Activated T-helper 9 cell treated with anti-CD3 and anti-CD28 coated beads, Interleukin-2, amount 50 U/mL, for 16 hours (primary cell): ENCODE measurements at places on chromosomes 3 and 15.

DNA sequence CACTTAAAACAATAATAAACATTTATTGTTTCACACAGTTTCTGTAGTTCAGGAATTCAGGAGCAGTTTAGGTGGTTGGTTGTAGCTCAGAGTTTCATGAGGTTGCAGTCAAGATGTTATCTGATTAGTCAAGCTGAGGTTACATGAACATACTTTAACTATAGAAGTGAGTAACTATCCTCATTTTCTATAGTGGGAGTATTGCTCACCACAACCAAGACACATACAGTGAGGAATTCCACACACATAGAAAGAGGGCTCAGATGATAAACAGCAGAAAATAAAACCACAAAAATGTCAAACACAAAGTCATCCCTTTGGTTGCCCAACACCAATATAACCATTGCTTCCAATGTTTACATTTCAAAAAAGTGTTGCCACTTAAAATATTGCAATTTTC, 13.6 kb downstream of the SCN11A start:
- no peak for DNase-seq

DNA sequence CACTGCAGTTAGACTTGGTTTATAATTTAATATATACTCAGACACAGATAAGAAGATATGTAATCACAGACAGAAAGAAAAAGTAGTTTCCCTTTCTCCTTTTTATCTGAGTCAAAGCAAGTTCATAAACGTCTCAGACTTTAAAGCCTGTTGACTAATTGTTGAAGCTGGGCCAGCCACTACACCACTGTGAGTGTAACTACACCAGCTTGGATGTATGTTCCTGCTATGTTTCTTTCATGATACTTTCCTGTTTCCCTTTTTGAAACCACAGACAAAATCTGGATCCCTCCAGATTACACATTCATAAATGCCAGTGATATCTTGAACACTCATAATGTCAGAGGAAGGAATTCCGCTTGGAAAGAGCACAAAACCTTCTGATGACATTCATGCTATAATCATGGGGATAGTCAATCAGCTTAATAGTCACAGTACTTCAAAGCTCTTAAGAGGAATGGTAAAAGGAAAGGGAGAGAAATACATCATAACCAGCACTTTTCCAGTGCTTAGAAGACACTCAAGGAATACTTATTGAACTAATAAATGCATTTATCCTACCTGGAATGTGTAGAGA, 32.0 kb downstream of the KCNMB2 start:
- no peak for DNase-seq

GRCh38 chr3:128282380-128283196, 129.3 kb downstream of the EEFSEC start:
- no peak for DNase-seq

- no peak for DNase-seq
Observed at GRCh38 chr3:32946973-32947788, 4.3 kb upstream of the CCR4 start.

DNA sequence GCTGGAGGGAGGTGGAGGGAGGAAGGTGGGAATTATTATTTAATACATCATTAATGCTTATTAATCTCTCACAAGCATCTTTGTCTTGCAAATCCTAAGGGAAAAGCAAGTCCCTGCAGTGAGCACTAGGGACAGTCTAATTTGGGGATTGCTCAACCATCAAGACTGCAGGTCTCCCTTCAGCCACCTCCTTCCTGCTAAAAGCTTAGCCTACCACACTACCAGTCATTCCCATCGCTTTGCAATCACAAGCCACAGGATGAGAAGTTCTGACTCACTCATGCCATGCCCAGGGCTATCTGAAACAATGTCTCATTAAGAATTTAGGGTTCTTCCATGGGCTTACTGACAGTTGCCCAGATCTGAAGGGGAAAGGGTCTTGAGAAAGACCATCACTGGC, 51.0 kb upstream of the EIF1B start:
- DNase-seq: no peak

DNA sequence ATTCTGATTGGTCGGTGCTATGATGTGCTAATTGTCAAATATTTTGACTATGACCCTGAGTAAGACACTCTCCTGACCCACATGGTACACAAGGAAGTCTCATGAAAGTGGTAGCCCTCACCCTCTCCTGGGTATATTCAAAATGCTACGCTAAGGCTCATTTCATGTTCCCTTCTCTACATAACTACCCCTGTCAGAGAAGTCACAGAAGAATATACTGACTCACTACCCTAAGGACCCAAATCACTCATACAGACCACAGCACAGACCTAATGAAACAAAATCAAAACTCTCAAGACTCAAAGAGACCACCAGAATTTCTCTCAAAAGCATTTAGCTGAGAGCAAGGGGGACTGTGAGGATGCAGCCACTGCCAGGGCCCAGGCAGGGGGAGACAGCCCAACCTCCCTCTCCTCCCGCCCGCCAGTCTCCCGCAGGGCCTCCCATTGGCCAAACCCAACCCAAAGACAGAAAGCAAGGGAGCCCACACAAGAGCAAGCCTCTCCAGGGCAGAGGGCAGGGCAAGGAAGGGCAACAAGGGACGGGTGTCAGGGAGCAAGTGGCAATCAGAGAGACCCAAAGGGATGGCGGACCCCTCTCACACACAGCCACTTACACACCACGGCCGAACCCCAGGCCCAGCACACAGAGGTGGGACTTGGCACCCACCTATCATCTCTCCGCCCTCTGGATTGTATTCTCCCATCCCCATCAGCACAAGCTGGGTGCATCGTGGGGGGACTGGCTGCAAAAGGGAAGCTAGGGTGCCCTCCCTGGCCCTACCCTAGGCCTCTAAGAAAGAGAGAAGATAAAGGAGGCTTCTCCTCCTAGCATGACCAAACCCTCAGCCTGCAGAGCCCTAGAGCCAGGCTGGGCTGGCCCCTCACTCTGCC, 41.6 kb downstream of the MEGF11 start:
- DNase-seq: no peak

DNA sequence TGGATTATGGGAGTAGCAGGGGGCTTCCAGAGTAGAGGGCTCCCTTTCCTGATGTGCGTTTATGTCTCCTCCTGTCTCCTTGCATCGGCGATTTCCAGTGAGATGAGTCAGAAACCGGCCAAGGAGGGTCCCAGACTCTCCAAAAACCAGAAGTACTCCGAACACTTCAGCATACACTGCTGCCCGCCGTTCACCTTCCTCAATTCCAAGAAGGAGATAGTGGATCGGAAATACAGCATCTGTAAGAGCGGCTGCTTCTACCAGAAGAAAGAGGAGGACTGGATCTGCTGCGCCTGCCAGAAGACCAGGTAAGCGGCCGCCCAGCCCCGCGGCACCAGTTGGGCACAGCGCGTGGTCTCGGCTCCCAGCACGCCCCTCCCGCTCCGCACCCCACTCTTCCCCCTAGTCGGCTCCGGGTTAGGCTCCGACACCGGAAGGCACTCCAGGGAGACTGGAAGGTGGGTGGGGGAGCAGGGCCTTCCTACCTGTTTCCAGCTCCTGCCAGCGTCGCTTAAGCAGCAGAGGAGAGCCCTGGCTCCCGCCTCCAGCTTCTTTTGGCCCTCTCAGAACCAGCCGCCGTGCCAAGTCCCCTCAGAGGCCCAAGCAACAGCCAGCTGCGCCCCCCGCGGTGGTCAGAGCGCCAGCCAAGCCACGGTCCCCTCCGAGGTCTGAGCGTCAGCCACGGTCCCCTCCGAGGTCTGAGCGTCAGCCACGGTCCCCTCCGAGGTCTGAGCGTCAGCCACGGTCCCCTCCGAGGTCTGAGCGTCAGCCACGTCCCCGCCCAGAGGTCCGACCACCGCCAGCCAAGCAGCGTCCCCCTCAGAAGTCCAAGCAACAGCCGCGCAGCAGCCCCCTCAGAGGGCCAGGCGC, 34.7 kb downstream of the MOBP start:
- no peak for DNase-seq

DNA sequence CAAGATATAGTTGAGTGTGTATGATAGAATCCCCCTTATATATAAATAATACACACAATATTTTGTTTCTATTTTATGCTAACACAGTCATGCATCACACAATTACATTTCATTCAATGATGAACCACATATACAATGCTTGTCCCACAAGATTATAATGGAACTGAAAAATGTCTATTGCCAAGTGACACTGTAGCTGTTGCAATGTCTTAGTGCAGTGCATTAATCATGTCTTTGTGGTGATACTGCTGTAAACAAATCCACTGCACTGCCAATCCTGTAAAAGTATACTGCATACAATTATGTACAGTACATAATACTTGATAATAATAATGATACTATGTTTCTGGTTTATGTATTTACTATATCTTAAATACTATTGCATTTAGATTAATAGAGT, 512.1 kb upstream of the CNTN3 start:
- no peak for DNase-seq

GRCh38 chr3:105364128-105364527, 2.6 kb upstream of the ALCAM start:
- no peak for DNase-seq

DNA sequence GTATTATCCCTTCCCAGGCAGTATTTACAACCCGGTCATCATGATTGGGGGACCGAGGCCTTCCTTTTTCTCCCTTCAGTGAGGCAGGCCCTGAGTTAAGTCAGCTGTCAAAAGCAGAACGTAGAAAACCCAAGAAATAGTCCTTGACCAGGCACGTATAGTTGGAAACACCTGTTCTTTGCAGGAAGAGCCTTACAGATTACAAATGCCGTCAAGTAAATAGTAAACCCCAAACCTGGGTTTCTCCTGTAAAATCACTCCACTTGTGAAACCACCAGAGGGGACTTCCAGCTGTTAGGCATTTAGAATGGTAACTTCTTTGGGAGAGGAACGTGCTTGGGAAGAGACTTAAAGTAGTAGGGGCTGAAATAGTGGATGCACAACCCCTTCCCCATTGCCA, 1.0 kb upstream of the BTBD1 start:
- DNase-seq: no peak

DNA sequence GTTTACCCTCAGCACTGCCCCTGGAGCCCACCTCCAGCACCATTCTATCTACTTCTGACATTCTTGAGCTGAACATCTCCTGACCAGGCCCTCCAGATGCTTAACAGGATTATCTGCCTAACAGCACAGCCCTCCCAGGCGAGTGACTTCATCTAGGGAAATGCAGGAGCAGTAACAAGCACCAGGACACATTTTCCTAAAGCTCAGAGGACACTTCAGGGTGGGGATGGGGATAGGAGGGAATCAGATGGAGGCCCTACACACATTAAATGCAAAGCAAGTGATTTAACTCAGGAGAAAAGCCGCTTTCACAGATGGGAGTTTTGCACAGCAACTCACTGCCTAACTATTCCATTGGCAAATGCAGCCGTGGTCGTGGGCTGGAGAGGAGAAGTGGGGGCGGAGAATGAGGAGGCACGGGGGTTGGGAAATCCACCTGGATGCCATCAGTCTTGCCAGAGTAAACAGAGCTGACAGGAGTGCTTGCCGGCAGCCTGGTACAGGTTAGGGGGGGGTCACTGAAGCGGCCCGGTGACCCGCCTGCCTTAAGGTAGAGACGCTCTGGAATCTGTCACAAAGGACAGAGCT, 21.3 kb upstream of the BNC1 start:
- DNase-seq: no peak

- DNase-seq: no peak
Observed at GRCh38 chr3:25834346-25834745, 44.5 kb downstream of the OXSM start.

DNA sequence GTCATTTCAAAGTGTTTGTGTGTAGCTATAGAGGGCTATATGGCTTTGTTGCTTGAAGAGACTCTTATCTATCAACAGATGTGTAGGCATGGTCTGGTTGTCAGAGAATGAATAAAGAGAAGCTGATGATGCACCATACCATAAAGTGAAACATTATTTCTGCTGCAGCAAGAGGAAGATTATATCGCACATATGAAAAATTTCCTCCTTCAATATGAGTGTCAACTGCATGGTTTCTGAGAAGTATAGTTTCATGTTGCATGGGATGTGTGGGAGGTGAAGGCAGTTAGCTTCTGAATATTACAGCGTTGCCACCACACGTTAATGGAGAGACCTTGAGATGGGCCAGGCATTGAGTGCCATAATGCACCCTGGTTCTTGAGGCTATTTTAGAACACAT, 217.9 kb downstream of the SATB1 start:
- no peak for DNase-seq

GRCh38 chr3:194255252-194256039, 95.7 kb downstream of the CPN2 start:
- peak; percentile 25 for DNase-seq

DNA sequence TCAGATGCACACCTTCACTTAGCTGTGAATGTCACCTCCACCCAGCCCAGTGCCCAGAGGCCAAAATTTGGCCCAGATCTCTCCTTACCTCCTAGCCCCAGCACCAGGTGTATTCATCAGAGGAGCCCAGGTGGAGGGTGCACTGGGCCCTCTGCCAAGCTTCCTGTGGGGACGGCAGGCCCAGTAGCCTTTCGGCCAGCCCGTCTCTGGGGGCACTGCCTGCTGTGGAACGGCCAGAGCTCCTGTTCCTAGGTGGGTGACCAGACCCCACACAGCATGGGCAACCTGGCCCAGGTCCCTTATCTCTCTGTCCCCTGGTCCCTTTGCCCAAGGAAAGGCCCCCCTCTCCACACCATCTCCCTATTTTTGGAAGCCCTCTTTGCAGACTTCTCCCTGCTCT, 67.8 kb downstream of the AAGAB start:
- DNase-seq: no peak

DNA sequence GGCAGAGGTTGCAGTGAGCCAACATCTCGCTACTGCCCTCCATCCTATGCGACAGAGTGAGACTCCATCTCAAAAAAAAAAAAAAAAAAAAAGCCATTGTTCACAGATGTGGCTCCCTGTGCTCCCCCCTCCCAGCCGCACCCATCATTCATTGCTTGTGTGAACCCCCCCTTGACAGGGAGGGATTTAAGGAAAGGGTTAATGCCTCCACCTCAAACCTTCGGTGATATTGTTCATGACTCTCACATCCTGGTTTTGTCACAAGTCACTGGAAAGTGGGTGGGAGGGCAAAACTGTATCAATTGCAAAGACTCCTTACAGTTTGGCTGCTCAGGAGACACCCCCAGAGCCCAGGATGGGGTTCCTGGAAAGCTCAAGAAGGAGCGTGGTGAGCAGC, 7.7 kb downstream of the SLC6A6 start:
- no peak for DNase-seq

DNA sequence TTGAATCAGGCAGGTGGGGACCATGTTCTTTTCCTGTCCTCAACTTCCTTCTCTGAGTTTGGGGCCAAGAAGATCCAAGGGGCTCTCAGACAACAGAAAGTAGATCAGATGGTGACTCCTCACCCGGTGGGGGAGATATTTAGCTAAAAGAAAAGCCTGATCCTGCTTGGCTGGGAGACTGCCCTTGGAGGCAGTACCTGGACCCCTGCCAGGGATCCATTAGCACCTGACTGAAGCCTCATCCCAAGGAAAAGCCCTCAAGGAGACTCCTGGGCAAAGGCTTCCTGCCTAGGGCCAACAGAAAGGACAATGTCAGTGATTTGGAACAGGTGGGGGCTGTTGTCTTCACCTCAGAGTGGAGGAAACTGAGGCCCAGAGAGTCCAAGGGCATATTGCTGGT, 33.5 kb upstream of the HHATL start:
- DNase-seq: no peak
